ENCODE measurements at places on chromosomes 12 and 14. TPM values are rescaled to one million over a fixed set of nuclear protein-coding genes. Genes with fewer than 3 reads are reported as not detected.

The GNB3 gene
- total RNA-seq: 2.5 TPM

The MANSC4 gene
- total RNA-seq: not detected

The KCNJ8 gene
- 30.3 TPM for total RNA-seq

The ACOT6 gene
- total RNA-seq: not detected

The KRT3 gene
- not detected for total RNA-seq

The GPR137C gene
- 14.0 TPM for total RNA-seq

The C3AR1 gene
- total RNA-seq: 7.0 TPM

The PAH gene
- 2.3 TPM for total RNA-seq

The PRH2 gene
- not detected for total RNA-seq

The ACIN1 gene
- total RNA-seq: 87.9 TPM

The MYF6 gene
- total RNA-seq: 8.6 TPM

The TBPL2 gene
- not detected for total RNA-seq

The SERPINA12 gene
- not detected for total RNA-seq

The GPR135 gene
- total RNA-seq: 9.7 TPM

The ARHGDIB gene
- 56.6 TPM for total RNA-seq

The MAP3K9 gene
- 2.7 TPM for total RNA-seq

The MGST1 gene
- 20.4 TPM for total RNA-seq

The TMEM229B gene
- total RNA-seq: 3.0 TPM

The POTEG gene
- total RNA-seq: not detected

The KRT72 gene
- total RNA-seq: not detected

The RDH12 gene
- total RNA-seq: not detected

The EID3 gene
- total RNA-seq: 7.7 TPM

The KRT4 gene
- total RNA-seq: 6.3 TPM

The CMA1 gene
- total RNA-seq: 3.2 TPM

The NPFF gene
- not detected for total RNA-seq

The IFNG-AS1 gene
- 0.32 TPM for total RNA-seq

The FBRSL1 gene
- 4.0 TPM for total RNA-seq

The EPYC gene
- total RNA-seq: 1.2 TPM

The SLC5A8 gene
- total RNA-seq: 0.42 TPM

The RPGRIP1 gene
- 0.48 TPM for total RNA-seq

The SDR9C7 gene
- total RNA-seq: not detected

The PIP4P1 gene
- total RNA-seq: 11.9 TPM

The PLCZ1 gene
- not detected for total RNA-seq

The KITLG gene
- total RNA-seq: 75.7 TPM

The KCNC2 gene
- 0.32 TPM for total RNA-seq

The PCED1B gene
- 1.1 TPM for total RNA-seq

The SERPINA9 gene
- not detected for total RNA-seq

Measured in urinary bladder (tissue), 4 donors.